ENCODE measurements at places on chromosomes 4 and X.

- DNase-seq, result no peak
Measured at GRCh38 chr4:25663781-25664180, 8.1 kb downstream of the SLC34A2 start.

GRCh38 chrX:72165551-72165950 lies 16.0 kb upstream of the PIN4 start:
- no peak for DNase-seq

GRCh38 chr4:173910891-173911290 lies 372.6 kb downstream of the FBXO8 start:
- DNase-seq, result no peak

- no peak for DNase-seq
Measured at GRCh38 chr4:71204056-71204455, 134.8 kb upstream of the SLC4A4 start.

DNA sequence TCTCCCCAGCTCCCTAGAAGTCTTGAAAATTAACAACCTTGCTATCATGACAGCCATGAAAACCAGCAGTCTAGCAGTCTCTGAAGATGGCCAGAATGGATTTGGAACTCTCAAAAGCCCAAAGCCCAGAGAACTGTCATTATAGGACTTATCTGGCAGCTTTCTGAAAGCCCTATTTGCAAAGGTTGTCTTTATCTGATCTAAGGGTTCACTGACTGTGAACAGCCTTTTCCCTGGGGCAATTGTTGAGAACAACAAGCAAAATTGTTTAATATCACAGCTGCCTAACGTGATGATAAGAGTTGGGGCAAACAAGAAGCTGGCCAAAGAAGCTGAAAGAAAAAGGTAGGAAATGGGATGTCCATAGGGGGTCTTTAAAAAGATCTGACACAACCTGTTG lies 20.9 kb upstream of the KLHL8 start:
- DNase-seq, result no peak

- DNase-seq, result no peak
Measured at GRCh38 chr4:152524427-152524826, 11.5 kb downstream of the FBXW7 start.

- no peak for DNase-seq
Measured at GRCh38 chr4:79421483-79421882, 13.5 kb upstream of the GK2 start.

DNA sequence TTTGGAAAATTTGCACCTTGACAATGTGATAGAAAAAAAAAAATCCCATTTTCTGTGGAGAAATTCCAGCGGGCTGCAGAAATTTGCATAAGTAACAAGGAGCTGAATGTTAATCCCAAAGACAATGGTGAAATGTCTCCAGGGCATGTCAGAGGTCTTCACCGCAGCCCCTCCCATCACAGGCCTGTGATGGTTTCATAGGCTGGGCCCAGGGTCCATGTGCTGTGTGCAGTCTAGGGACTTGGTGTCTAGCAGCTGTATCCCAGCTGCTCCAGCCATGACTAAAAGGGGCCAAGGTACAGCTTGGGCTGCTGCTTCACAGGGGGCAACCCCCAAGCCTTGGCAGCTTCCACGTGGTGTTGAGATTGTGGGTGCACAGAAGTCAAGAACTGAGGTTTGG lies 85.2 kb downstream of the ADGRA3 start:
- no peak for DNase-seq

GRCh38 chr4:156378033-156378665 lies 424.5 kb upstream of the CTSO start:
- no peak for DNase-seq

- no peak for DNase-seq
Measured at GRCh38 chr4:54227256-54228055, 1.6 kb upstream of the PDGFRA start.

DNA sequence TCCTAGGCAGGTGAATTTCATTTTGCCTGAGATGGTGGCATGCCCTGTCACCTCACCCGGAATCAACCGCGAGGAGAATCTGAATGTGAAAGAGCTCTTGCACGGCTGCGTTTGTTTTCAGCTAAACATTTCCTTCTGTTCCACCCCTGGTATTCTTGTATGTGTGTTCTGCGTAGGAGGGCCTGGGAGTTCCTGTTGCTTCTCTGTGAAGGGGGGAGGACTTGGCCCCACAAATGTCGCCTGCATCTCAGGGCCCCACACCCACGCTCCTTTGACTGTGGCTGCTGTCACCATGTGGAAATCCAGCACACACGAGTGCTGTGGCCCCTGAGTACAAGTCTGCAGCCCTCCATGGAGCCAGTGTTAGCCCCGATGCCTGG lies 45.8 kb upstream of the CLCN4 start:
- peak; percentile 29 for DNase-seq

DNA sequence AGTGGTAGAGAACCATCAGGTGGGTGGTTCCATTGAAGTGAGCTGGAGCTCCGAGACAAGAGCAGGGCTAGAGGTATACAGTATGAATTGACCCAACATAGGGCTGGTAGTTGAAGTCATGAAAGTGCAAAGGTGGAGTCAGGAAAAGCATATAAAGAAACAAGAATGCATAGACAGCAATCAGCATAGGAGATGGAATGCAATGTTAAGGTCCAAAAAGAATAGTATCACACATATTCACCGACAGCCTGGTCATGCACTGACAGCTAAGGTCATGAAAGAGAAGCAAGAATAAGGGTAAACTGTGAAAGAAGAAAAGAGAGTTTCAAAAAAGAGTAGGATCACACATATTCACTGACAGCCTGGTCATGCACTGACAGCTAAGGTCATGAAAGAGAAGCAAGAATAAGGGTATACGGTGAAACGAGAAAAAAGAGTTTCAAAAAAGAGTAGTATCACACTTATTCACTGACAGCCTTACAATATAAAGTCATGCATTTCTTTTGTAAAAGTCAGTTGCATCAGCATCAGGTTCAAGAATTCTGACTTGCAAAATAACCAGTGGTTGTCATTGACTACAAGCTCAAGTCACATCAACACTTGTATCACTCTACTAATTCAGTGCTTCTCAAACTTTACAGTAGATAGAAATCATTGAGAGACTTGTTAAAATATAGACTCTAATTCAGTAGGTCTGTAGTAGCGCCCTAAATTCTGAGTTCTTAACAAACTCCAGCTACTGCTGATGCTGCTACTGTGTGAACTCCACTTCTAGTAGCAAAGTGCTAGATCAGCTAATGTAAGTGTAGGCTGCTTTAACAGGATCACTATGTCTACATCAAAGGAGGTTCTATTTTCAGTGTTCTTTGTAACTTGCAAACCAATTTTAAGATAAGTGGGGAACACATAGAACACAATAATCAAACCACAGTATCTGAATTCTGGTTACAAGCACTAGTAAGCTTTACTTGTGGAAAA lies 221.9 kb downstream of the PDGFC start:
- DNase-seq, result no peak

GRCh38 chr4:72006586-72006985 lies 25.2 kb upstream of the NPFFR2 start:
- DNase-seq, result no peak

DNA sequence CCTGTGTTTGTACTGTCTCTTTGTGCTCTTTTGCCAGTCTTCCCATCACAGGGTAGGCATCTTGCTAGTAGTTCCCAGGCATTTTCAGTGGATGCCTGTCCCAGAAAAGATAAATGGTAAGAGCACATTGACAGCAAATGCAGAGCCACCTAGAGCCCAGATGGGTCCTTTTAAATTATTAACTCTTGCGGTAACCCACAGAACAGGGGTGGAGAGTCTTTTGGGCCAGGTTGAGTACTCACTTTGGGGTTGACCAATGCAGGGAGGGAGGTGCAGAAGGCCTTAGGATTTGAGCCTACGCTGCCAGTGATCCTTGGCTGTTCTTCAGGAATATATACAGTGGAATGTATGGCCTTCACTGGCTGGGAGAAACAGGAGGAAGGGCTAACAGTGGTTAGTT lies 173.8 kb downstream of the MSN start:
- no peak for DNase-seq

DNA sequence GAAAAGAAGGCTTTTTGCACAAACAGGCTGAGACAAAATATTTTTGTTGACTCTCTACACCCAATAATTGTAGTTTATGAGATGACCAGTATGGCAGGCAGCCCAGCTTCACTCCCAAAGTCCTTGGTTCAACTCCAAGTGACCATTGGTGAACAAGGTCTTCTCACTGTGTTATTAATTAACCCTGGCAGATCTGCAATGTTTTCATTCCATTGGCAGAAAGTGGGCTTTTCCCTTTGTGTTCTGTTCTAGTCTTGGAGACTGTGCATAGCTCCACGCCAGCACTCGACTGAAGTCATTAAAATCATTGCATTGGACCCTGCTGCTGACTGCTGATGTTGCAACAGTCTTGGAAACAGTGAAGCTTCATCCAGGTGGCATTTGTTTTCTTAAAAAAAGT lies 277.3 kb upstream of the HAND2 start:
- DNase-seq, result no peak

DNA sequence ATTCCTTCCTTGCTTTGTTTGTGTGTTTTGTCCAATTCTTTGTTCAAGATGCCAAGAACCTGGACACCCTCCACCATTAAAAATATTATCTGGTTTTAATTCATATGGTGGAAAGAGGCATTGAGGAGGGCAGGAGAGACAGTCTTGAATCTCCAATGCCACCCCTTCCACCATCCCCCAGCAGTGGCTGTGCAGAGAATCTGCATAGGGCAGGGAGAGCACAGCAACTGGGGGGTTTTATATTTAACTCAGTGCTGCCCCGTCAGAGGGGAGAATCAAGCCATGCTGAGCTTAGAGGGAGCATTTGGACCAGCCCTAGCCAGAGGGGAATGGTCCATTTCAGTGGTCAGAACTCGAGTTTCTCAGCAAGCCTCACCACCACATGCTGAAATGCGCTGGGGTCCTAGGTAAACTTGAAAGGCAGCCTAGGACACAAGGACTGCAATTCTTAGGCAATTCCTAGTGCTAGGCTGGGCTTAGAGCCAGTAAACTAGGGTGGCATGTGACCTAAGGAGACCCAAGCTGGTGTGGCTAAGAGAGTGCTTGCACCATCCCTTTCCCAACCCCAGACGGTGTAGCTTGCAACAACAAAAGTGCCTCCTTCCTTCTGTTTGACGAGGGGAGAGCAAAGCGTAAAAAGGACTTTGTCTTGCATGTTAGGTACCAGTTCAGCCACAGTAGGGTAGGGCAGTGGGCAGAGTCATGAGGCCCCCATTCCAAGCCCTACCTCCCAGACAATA lies 34.2 kb downstream of the CCDC158 start:
- DNase-seq, result no peak

- DNase-seq, result no peak
Measured at GRCh38 chr4:140426610-140427105, 790 bp downstream of the CLGN start.

DNA sequence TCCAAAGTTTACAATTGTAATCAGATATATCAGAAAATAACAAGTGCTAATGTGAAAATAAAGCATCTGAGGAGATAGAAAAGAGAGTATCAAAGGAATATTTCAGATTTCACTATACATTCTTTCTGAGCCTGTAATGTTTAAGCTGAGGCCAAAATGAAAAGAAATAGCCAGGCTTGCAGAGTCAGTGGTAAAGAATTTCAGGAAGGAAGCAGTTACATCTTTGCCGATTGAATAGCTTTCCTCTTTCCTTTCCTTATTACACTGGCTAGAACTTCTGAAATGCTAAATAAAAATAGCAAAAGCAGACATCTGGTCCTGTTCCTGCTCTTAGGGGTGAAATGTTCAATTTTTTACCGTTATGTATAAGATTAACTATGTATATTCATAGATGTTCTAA lies 1441.6 kb upstream of the PCDH7 start:
- no peak for DNase-seq

DNA sequence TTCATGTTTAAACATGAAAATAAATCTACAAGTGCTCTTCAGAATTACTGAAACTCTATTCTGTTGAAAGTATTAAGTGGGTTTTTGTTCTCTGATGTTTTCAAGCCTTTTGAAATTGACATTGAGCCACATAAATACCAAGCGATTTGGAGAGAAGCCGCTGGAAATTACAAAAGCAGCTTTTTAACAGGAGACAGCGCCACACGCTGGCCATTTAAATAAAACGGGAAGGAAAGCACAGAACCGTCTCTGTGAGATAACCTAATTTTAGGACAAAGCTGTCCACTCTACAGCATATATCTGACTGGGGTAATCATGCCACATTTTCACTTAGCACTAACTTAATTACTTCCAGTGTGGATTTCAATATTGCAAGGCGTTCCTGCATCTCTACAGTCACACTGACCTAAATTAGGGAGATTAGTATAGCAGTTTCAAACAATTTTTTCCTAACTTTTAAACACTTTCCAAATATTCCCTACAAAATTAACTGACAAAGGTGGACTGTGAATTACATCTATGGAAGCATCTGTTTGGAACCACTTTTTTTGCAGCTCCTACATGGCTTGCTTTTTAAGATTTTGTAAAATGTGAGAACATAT lies 6.8 kb upstream of the ANOS1 start:
- no peak for DNase-seq

Measured in stimulated activated CD4-positive, alpha-beta T cell treated with anti-CD3 and anti-CD28 coated beads, Interleukin-1b, Interleukin-23, amount 100 ng/mL, for 1 hour (primary cell).